Naive thymus-derived CD4-positive, alpha-beta T cell (primary cell): ENCODE measurements at places on chromosomes 4 and X. TPM values are rescaled to one million over a fixed set of nuclear protein-coding genes. Genes with fewer than 3 reads are reported as not detected.
A peak's percentile ranks its signal among the peaks of the same experiment; 100 is the strongest.

The PRSS12 gene
- total RNA-seq = not detected

The RTL9 gene
- total RNA-seq = not detected in 2 replicates

The ITM2A gene
- 153 and 154 TPM in 2 replicates for total RNA-seq

The ZNF157 gene
- 2.4 TPM for total RNA-seq

The MAGEC3 gene
- total RNA-seq = not detected in 2 replicates

The ANOS1 gene
- not detected for total RNA-seq

The TMSB15C gene
- 4.6 TPM for total RNA-seq

The CXorf51A gene
- total RNA-seq = not detected

- H3K27me3 ChIP-seq = no peaks in the 10 kb centered on the region
- H3K4me3 ChIP-seq = no peak overlapping the region
- H3K4me1 ChIP-seq = no peaks in the 10 kb centered on the region
- no peak for DNase-seq
- H3K27ac ChIP-seq = no peak overlapping the region
- H3K36me3 ChIP-seq = no peaks in the 10 kb centered on the region
These were observed 192.2 kb upstream of the TLL1 start for GRCh38 chr4:165680821-165681220.

DNA sequence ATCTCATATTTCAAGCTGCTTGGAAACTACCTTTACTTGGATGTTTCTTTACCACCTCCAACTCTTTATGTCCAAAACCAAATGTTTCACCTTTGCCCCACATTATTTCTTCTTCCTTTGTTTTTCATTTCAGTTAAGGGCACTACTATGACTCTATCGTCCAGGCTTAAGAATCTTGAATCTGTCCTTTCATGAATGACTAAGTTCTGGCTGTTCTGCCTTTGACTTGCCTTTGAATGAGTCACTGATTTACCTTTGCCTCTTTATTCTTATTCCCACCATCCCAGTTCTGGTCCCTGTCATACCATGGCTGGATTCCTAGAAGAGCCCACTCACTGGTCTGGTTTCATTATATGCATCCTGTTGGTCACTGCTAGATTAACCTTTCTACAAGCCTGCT, 30.6 kb upstream of the PLAC1 start:
- H3K27me3 ChIP-seq = no peaks in the 10 kb centered on the region
- no peaks in the 10 kb centered on the region for H3K36me3 ChIP-seq
- H3K4me1 ChIP-seq = no peaks in the 10 kb centered on the region
- no peak for DNase-seq
- no peak overlapping the region for H3K27ac ChIP-seq
- no peak overlapping the region for H3K4me3 ChIP-seq

GRCh38 chrX:14802943-14803710, 69.7 kb downstream of the FANCB start:
- no peak for DNase-seq
- H3K4me1 ChIP-seq = no peaks in the 10 kb centered on the region
- H3K4me3 ChIP-seq = no peak overlapping the region
- no peak overlapping the region for H3K27ac ChIP-seq
- no peaks in the 10 kb centered on the region for H3K36me3 ChIP-seq

DNA sequence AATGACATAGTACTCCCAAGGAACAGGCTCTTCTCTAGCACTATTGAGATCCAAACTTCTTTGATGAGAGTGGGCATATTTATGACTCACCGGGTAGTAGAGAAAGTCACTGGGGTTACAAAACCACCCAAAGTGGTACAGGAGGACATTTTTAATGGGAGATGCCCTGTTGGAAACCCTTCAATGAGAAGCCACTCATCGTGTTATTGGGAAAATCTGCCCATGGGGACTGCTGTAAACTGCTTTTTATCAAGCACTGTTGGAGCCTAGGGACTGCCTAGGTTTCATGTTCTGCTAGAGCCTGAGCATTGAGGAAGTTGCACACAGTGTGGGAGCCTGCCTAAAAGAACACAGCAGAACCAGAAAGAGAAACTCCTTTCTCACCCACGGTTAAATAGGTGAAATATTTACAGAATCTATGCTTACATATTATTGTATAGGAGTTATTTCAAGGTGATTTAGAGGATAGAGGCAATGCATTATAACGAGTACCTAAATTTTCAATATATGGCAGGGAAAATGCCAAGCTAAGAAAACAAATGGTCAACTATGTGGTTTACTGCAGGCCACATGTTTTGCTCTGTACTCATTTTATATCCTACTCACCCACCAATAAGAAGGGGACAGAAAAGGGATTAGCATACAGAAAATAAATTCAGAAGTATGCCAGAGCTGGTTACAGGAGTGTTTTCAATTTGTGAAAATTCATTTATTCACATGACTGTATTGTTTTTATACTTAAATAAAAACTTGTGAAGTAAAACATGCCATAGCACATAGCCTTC, 559.1 kb downstream of the FSTL5 start:
- H3K4me3 ChIP-seq = no peak overlapping the region
- H3K27me3 ChIP-seq = no peaks in the 10 kb centered on the region
- DNase-seq = no peak
- no peaks in the 10 kb centered on the region for H3K4me1 ChIP-seq
- H3K36me3 ChIP-seq = no peaks in the 10 kb centered on the region
- no peak overlapping the region for H3K27ac ChIP-seq

- no peaks in the 10 kb centered on the region for H3K27me3 ChIP-seq
- no peak for DNase-seq
- H3K27ac ChIP-seq = no peak overlapping the region
- H3K4me1 ChIP-seq = no peaks in the 10 kb centered on the region
- H3K36me3 ChIP-seq = no peaks in the 10 kb centered on the region
These were observed 78.3 kb upstream of the ATXN3L start for GRCh38 chrX:13397878-13398818.

GRCh38 chr4:154084864-154085263, 296.0 kb upstream of the SFRP2 start:
- no peak overlapping the region for H3K4me3 ChIP-seq
- no peak for DNase-seq
- H3K36me3 ChIP-seq = no peaks in the 10 kb centered on the region
- no peaks in the 10 kb centered on the region for H3K4me1 ChIP-seq
- H3K27me3 ChIP-seq = no peaks in the 10 kb centered on the region

DNA sequence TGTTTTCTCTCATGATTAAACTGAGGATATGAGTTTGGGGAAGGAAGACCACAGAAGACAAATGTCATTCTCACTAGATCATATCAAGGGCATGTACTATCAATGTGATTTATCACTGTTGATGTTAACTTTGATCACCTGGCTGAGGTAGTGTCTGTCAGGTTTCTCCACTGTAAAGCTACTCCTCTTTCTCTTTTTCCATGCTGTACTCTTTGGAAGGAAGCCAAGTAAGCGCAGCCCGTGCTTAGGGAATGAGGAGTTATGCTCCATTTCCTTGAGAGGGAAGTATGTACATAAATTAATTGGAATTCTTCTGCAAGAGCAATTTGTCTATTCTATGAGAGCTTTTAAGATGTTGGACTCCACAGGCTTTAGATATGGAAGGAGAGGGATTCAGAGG, 4.0 kb upstream of the KANTR start:
- H3K27ac ChIP-seq = no peak overlapping the region
- no peaks in the 10 kb centered on the region for H3K4me1 ChIP-seq
- no peaks in the 10 kb centered on the region for H3K36me3 ChIP-seq
- H3K27me3 ChIP-seq = no peaks in the 10 kb centered on the region
- no peak for DNase-seq

DNA sequence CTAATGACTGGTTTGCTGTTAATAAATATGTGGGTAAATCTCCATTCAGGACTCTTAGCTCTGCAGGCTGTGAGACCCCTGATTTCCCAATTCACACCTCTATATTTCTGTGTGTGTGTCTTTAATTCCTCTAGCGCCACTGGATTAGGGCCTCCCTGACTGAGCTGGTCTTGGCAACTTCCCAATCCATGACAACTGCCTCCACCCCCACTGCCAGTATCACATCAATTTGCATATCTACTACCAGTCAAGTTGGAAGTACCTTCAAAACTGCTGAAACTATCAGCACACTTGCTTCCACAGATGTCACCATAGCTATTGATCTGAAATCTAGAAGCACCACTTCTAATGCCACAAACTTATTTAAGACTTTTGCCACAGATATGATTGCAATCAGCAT, 27.6 kb downstream of the OPRPN start:
- H3K36me3 ChIP-seq = no peaks in the 10 kb centered on the region
- no peak overlapping the region for H3K4me3 ChIP-seq
- H3K4me1 ChIP-seq = no peaks in the 10 kb centered on the region
- DNase-seq = no peak
- H3K27ac ChIP-seq = no peak overlapping the region

DNA sequence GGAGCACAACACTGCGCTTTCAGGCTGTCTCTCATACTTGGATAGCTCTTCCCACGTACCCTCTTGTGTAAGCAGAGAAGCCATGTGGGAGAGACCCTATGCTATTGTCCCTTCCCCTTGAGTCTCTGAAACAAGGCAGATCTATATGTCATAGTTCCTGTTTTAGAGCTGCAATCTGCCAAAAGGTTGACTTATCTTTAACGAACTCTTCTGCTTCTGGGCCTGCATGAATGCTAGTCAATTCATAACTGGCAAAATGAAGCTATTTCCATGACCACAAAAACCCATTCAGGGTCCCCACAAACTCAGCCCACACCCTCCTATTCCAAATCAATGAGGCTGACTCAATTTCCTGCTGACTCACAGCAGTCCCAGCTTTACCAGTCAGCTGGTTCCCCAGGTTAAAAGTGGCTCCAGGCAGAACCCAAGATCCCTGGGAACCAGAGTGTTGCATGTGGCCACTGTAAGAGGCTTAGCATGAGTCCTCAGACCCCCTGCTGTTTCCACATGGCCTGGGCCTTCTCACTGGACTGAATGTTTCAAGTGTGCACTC, 25.3 kb upstream of the SOD3 start:
- no peak overlapping the region for H3K27ac ChIP-seq
- DNase-seq = no peak
- no peaks in the 10 kb centered on the region for H3K4me1 ChIP-seq
- no peaks in the 10 kb centered on the region for H3K36me3 ChIP-seq
- no peaks in the 10 kb centered on the region for H3K27me3 ChIP-seq

DNA sequence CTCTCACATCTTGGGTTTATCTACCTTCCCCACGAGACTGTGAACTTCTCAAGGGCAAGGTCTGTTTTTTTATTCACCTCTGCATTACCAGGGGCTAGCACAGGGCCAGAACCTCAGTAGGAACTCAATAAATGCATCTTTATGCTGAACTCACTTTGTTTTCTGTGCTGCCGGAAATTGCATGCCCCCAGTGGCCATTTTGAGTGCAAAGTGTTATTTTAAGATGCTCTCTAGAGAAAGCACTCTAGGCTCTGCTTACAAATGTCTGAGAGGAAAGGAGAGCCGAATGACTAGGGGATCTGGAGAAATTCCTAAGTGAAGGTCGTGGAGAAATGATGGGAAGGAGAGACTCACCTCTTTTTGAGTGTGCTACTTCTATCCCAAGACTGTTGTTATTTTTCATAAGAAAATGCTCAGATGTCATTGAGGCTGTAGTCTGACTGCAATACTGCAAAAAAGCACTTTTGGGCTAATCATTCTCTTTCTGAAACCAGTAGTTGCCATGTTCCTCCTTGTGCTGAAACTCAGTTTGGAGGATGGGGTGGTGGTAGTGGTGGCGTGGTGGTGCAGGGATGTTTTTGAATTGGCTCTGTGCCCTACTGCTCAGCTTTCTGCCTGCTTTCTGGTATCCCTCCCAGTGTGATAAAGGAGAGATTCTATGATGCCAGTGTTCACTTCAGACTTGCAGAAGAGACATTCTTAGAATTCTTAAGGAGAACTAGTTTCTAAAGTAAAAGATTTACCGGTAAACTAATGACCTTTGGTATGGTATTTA, 41.3 kb downstream of the DOCK11 start:
- peak overlapping the region; percentile 31 for H3K4me3 ChIP-seq
- no peaks in the 10 kb centered on the region for H3K36me3 ChIP-seq
- DNase-seq = peak; percentile 25
- peak overlapping the region; percentile 63 for H3K27ac ChIP-seq

DNA sequence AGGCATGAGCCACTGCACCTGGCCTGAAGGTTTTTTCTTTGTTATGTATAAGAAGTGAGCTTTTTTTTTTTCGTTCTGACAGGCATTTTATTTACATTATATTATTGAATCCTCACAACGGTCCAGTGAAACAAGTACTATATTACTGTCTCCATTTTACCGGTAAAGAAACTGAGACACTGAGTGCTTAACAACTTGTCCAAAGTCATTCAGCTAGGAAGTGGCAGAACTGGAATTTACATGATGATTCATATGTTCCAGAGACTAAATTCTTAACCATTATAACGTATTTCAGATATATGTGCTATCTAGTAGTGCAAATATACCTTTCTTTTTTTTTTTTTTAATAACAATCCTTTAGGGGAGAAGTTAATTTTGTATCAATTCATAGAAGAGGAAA, 18.4 kb upstream of the SLC6A14 start:
- no peak overlapping the region for H3K27ac ChIP-seq
- DNase-seq = no peak
- H3K4me3 ChIP-seq = no peak overlapping the region
- no peaks in the 10 kb centered on the region for H3K4me1 ChIP-seq
- H3K36me3 ChIP-seq = no peaks in the 10 kb centered on the region

DNA sequence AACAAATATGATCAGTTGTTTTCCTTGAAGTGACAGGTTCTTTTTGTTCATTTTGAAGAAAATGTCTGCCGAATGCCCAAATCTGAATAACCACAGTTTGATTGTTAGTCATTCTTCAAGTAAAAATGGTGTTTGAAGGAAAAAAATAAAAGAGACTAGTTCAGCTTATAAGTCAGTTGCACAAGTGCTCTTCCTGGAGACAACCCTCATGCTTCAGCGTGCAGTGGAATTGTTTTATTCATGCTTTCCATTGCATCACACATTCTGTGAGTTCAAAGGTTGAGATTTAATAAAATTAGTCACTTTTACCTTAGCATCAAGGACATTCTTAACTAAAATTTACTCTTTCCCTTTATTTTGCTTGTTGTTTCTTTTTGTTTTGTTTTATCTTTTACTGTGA, 404.9 kb downstream of the ZNF674 start:
- no peaks in the 10 kb centered on the region for H3K27me3 ChIP-seq
- H3K36me3 ChIP-seq = no peaks in the 10 kb centered on the region
- H3K27ac ChIP-seq = no peak overlapping the region

- H3K27ac ChIP-seq = no peak overlapping the region
- no peak overlapping the region for H3K4me3 ChIP-seq
- no peaks in the 10 kb centered on the region for H3K27me3 ChIP-seq
- DNase-seq = no peak
- H3K36me3 ChIP-seq = no peaks in the 10 kb centered on the region
These were observed 390.0 kb upstream of the NWD2 start for GRCh38 chr4:36854554-36854953.

GRCh38 chr4:48585401-48585800, 95.3 kb downstream of the ZAR1 start:
- no peaks in the 10 kb centered on the region for H3K27me3 ChIP-seq
- H3K4me3 ChIP-seq = no peak overlapping the region
- H3K4me1 ChIP-seq = no peaks in the 10 kb centered on the region
- no peak overlapping the region for H3K27ac ChIP-seq

GRCh38 chr4:123209436-123209835, 187.2 kb upstream of the SPRY1 start:
- H3K36me3 ChIP-seq = no peaks in the 10 kb centered on the region
- H3K4me1 ChIP-seq = no peaks in the 10 kb centered on the region
- H3K27ac ChIP-seq = no peak overlapping the region
- no peaks in the 10 kb centered on the region for H3K27me3 ChIP-seq
- DNase-seq = no peak
